ENCODE measurements at places on chromosomes 11 and 22.

GRCh38 chr11:77142091-77142975, 14.3 kb downstream of the MYO7A start:
- DNase-seq, result no peak

DNA sequence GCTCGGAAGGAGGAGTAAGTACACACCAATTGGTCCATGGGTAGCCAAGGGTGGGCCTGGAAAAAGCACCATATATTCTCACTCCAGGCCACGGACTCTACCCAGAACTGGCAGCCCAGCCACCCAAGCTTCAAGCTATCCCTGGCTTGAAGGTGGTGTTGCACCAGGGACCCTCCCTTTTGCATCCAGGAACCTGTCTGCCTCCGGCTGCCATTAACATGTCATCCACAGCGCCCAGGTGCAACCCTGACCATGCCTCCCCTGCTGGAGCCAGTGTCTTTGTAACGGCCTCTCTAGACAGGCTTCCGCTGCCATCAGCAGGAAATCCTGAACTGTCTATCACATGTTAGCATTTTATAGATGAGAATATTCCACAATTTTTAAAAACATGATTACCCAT, 2158.5 kb upstream of the RAG2 start:
- DNase-seq, result no peak

DNA sequence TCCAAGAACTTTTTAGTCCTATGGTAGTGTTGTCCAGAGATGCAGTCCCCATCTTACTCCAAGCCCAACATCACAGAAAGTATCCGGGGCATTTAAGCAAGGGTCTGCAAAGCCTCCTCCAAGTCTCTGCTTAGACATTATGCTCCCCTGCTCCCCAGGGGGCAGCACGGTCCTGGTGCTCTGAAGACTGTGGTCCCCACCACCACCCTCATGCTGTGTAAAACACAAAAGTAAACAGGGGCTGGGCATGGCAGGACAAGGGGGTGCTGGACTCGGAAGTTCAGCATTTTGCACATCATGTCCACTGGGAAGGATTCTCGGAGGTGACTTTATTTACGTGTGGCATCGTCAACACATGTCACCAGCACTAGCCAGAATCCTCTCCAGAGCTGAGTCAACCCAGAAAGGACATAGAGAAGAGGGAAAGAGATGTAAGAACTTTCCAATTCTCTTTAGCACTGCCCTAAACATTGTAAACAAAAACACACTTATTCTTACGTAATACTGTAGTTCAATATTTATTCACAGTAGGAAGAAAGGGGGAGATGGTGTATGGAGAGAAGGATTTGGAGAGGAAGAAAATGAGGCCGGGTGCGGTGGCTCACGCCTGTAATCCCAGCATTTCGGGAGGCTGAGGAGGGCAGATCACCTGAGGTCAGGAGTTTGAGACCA, 37.7 kb downstream of the TCIRG1 start:
- no peak for DNase-seq

DNA sequence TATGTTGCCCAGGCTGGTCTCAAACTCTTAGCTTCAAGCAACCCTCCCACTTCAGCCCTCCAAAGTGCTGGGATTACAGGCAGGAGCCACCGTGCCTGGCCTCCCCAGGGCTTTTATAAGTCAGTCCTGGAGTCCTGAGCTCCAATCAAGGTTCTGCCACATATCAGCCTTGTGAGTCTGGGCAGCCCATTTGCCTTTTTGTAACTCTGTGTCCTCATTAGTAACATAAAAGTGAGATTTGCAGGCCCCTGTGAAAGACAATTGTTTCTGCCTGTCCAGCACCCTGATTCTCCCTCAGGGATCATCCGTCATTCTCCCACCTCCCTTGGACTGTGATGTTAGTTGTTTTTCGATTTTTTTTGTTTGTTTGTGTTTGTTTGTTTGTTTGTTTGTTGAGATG, 89.8 kb downstream of the MN1 start:
- DNase-seq, result no peak
